Fibroblast of skin of left quadriceps (primary cell): ENCODE measurements at places on chromosomes 13 and 19.

DNA sequence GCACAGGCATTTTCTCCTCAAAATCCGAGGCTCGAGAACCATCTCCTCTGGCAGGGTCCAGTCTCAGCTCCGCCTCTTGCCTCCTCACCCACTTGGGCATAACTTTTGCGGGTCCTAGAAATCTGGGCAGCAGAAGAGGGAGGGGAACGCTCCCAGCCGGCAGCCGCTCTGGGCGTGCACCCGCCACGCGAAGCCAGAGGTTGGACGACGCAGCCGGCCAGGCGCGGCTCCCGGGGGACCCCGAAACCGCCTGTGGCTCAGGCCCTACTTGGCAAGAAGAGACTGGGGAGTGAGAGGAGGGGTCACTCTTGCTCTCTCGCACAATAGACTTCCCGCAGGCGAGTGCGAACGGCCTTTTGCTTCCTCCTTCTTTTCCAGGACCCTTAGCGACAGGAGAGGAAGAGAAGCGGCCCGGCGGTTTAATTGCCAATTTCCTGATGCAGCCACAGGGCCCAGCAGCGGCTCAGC, 6.0 kb upstream of the SOX1 start:
- no peak for DNase-seq

- DNase-seq: no peak
Observed at GRCh38 chr13:95485045-95485517, 67.4 kb upstream of the CLDN10 start.

DNA sequence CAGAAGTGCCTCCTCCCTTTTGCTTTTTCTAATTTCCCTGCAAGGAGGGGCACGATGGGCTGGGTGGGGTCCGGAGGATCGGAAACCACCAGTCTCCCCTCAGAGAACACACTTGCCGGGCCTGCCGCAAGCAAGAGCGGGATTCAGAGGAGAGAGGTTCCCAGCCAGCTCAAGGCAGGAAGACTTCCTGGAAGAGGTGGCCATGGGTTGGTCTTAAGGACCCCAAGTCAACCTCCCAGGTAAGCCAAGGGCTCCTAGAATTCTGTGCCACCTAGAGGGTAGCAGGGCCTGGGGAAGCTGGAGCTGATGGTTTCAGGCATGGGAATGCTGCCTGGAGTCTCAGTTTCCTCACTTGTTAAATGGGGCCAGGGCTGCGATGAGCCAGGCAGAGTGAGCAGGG, 30.4 kb upstream of the ADGRE5 start:
- no peak for DNase-seq

- no peak for DNase-seq
Observed at GRCh38 chr19:18866800-18867123, 29.2 kb downstream of the CERS1 start.

- DNase-seq: no peak
Observed at GRCh38 chr19:15109768-15110417, 2.7 kb downstream of the SYDE1 start.

DNA sequence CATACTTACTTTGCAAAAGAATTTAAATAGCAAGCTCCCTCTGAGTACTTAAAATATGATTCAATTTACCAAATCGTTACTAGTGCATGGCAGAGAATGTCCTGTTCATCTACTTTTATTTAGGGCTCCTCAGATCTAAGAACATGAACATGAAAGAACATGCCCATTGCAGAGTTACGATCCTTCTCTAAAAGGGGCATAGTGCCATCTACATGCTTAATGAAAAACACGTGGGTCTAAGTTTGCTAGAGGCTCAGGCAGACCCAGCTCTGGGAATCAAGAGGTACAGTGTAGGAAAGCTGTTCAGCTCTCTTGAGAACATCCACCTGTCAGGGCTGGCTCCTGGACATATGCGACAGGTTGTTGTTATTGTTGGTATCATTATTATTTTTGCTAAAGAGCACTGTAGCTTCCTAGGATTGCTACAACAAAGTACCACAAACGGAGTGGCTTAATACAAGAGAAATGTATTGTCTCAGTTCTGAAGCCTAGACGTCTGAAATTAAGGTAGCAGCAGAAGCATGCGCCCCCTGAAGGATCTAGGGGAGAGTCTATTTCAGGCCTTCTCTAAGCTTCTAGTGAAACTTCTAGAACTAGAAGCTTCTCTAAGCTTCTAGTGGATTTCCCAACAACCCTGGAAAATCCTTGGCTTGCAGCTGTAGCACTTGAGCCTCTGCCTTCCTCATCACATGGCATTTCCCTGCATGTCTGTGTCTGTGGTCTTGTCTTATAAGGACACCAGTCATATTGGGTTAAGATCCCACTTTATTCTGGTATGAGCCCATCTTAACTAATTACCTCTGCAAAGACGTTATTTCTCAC, 133.9 kb downstream of the DCT start:
- no peak for DNase-seq
